NCI-H1436 treated with DMSO at 0.1 percent for 48 hours (cell line): ENCODE measurements at places on chromosomes 7 and 10.

DNA sequence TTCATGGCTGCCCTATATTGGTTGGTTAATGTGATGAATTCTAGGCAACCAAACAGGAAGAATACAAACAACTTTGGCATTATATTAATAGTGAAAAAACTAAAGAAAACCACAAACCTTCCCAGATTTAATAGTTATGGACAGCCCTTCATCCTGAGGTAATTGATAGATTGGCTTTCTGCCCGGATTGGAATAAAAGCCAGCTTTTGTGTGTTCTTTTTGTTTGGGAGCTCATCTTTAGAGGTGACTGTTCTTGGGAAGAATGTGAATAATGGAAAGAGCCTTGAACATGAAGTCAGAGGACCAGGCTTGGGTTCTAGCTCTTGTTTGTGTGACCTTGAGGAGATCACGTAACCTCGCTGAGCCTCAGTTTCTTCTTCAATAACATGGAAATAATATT lies 92.3 kb downstream of the VTI1A start:
- DNase-seq: no peak

DNA sequence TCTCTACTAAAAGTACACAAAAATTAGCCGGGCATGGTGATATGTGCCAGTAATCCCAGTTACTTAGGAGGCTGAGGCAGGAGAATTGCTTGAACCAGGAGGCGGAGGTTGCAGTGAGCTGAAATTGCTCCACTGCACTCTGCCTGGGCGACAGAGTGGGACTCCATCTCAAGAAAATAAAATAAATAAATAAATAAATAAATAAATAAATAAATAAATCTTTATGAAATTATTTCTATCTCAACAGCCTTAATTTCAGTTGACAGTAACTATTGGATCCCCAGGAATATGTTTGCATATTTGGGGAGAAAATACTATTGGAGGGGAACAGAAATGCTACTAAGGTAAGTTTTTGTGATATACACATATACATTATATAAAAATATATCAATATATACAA lies 20.0 kb downstream of the TMEM229A start:
- no peak for DNase-seq

- DNase-seq: no peak
Measured at GRCh38 chr7:22651036-22651435, 76.0 kb upstream of the IL6 start.

- no peak for DNase-seq
Measured at GRCh38 chr10:92691591-92692079, 1.9 kb downstream of the HHEX start.
